HTR-8/SVneo (cell line): ENCODE measurements at places on chromosomes 3 and 15.

DNA sequence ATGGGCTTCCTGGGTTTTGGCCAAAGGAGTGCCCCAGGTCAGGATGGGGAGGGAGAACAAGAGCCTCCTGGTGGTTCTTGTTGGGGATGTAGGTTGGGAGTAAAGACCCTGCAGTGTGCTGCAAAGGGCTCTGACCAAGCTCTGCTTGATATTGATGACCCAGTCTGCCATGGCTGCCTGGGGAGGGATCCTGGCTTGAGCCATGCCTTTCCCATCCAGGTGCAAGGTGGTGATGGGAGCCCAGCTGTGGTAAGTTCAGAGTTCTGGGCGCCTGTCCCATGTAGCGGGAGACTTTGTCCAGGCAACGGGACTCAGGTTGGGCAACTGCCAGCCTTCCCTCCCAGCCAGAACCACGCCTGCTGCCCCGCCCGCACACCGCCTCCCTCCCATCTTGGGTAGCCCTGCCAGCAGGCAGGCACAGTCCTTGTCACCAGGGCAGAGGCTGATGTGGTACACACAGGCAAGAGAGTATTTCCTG lies 2.6 kb downstream of the GNAI2 start:
- no peak for DNase-seq

DNA sequence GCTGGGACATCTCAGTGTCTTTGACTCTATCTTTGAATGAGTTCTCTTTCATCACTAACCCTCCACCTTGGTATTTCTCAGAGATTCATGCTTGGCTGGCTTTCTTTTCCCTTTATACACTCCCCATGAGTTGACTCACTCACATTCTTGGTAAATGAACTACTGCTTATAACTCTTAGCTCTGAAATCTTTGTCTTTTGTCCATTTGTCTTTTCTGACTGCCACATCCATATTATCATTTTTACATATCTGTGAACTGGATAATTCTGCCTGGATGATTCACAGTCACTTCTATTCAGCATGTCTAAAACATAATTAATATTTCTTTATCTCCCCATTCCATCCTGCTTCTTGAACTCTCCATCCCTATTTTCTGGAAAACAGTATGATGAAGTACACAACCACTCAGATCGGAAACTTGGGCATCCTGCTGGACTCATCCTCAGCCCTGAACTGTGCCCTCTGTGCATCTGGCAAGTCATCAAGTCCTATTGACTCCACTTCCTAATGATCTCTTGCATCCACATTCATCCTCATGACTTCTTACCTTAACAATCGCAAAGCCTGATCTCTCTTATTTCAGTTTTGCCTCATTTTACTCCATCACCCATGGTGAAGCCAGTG lies 66.9 kb downstream of the KCNAB1 start:
- no peak for DNase-seq

- DNase-seq, result no peak
These were observed 177.1 kb upstream of the GALNT15 start for GRCh38 chr3:15997274-15997943.

- DNase-seq, result no peak
These were observed 36.2 kb downstream of the ZPLD1 start for GRCh38 chr3:102471001-102471400.

- no peak for DNase-seq
These were observed 68.9 kb upstream of the GAP43 start for GRCh38 chr3:115554487-115554807.

GRCh38 chr15:40106203-40107161 lies 2.2 kb downstream of the BMF start:
- no peak for DNase-seq

- DNase-seq, result no peak
These were observed at the start of gene CTXN2 for GRCh38 chr15:48191574-48192225. Gene CTXN2 (plus strand): TSS chr15:48191665. CDS start chr15:48201301, 9,636 bp downstream.

GRCh38 chr3:125149462-125149861 lies 63.1 kb downstream of the SLC12A8 start:
- no peak for DNase-seq

- no peak for DNase-seq
These were observed 41.9 kb downstream of the MEIS2 start for GRCh38 chr15:37058316-37058985.

DNA sequence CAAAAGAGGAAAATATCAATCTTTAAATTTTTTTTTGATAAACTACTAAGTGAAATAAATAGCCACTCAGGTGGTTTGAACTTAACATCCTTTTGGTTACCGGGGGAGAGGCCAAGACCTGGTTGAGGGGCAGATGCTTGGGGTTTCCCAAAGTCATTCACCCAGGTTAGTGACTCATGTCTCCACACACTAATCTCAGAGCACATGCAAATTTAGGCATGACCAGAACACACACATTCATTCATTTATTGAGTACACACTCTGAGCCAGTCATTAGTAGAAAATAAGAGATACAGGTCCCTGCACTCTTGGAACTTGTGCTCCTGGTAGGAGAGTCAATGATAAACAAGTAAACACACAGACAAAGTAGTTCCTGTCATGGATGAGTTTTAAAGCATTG lies 7.3 kb downstream of the ILDR1 start:
- DNase-seq, result no peak

GRCh38 chr3:80993241-80993945 lies 768.1 kb downstream of the GBE1 start:
- DNase-seq, result no peak

GRCh38 chr3:113304856-113305540 lies 93.6 kb downstream of the BOC start:
- no peak for DNase-seq

- no peak for DNase-seq
These were observed 33.8 kb downstream of the MSL2 start for GRCh38 chr3:136162322-136162721.

DNA sequence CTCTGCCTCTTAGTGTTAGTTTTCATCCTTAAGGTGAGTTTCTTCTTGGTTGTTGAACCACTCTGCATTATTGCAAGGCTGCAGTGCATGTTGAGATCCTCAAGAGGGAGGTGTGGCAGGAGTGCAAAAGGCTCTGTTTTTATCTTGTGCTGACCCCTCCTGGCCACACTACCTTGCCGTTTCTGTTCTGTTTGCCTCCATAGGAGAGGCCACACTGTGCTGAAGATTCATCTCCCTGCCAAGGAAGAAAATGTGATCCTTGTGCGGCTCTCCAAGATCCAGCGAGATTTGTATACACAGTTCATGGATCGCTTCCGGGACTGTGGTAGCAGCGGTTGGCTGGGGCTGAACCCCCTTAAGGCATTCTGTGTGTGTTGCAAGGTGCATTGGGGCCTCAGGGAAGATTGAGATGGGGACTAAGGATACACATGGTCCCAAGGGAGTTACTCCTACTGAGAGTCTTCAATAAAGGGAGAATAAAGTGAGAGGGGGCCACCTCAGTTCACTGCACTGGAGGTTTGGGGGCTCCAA lies 33.0 kb upstream of the TEX264 start:
- peak; percentile 73 for DNase-seq

- DNase-seq, result no peak
These were observed 187.8 kb upstream of the TTC14 start for GRCh38 chr3:180414157-180414556.

- no peak for DNase-seq
These were observed 550.8 kb downstream of the DIPK2A start for GRCh38 chr3:144522456-144522855.

GRCh38 chr3:168847291-168847883 lies 751.7 kb upstream of the GOLIM4 start:
- DNase-seq, result peak; percentile 27

DNA sequence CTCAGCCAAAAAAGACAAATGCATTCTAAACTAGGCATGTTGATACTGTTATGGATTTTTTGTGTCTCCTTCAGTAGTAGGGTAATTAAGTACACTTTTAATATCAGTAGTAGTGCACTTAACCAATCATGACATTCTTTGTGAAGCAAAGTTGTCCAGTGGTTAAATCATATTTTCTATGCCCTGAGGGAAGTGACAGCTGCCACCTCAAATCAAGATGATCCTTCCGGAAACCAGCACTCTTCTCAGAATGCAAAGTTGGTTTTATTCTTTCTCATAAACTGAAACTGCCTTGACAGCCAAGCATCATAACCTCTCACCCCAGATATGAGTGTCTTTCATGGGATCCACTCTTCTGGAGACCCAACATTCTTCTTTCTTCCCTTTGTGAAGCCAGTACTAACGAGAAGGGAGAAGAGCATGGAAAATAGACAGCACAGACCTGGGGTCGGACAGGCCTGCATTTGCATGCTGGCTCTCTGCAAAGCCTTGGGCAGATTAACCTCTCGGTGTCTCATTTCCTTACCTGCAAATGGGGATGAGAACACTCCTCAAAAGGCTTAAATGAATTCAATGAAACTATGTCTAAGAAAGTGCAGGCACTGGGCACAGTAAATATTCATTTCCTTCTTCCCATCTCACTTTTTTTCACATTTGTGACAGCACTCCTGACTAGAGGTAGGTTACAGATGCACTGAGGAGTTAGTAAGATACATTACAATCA lies 13.2 kb downstream of the AAGAB start:
- DNase-seq, result no peak

DNA sequence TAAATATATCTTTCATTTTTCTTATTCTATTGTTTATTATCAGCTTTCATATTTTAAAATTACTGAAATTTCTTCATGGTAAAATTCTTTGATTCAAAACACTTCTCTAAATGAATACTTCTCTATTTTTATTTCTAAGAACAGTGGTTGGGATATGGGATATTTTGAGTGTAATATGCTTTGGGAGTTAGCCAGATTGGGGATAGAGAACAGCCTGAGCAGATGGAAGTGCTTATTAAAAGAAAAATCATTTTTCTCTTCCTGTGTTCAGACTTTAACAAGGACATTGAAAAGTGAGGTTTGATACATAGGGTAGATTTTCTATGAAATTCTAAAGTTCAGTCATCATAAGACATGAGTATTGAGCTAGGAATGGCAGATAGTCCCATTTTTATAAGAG lies 84.8 kb downstream of the COL6A5 start:
- no peak for DNase-seq

GRCh38 chr3:194961149-194961548 lies 275.5 kb downstream of the FAM43A start:
- no peak for DNase-seq

GRCh38 chr15:68704496-68705021 lies 116.1 kb downstream of the ANP32A start:
- no peak for DNase-seq
